Ureter (tissue), 1 donor: ENCODE measurements at places on chromosomes 7 and 10. TPM values are rescaled to one million over a fixed set of nuclear protein-coding genes. Genes with fewer than 3 reads are reported as not detected.

PWWP2B gene
- 46.0 TPM for total RNA-seq

MBL2 gene
- total RNA-seq: not detected

- DNase-seq: no peak
These were observed 2.6 kb upstream of the CAMK1D start for GRCh38 chr10:12346707-12347106.

GRCh38 chr10:133401500-133401899 is 7.5 kb downstream of the MTG1 start:
- DNase-seq: no peak

DNA sequence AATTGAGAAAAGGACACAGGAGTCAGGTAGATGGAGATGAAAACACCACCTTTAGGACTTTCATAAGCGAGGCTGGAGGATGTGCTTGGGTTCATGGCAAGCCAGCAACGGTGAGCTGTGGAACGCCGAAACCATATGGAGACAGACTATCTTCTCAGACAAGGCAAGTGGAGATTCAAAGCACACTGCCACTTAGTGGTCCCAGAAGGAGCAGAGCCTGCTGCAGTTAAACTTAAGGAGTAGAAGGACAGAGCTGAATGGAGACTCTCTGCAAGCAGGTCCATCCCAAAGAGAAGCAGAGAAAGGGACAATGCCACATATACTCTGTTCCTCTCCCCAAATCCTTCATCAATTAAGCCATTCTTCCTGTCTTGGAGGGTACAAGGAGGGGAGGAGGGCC is 236.3 kb upstream of the HABP2 start:
- no peak for DNase-seq
